ENCODE measurements at places on chromosomes 1 and 21. TPM values are rescaled to one million over a fixed set of nuclear protein-coding genes. Genes with fewer than 3 reads are reported as not detected.

- DNase-seq, result no peak
Measured at GRCh38 chr1:39158327-39159086, 46.0 kb upstream of the MACF1 start.

LENEP gene
- not detected for total RNA-seq

GRCh38 chr1:213256438-213257087 is 205.5 kb downstream of the RPS6KC1 start:
- no peak for DNase-seq

DIP2A gene
- 55.5 TPM for total RNA-seq

SEMA4A gene
- 4.6 TPM for total RNA-seq

- DNase-seq, result no peak
Measured at GRCh38 chr1:194104247-194104844, 917.9 kb upstream of the B3GALT2 start.

FBXO2 gene
- total RNA-seq, result 7.5 TPM

DNA sequence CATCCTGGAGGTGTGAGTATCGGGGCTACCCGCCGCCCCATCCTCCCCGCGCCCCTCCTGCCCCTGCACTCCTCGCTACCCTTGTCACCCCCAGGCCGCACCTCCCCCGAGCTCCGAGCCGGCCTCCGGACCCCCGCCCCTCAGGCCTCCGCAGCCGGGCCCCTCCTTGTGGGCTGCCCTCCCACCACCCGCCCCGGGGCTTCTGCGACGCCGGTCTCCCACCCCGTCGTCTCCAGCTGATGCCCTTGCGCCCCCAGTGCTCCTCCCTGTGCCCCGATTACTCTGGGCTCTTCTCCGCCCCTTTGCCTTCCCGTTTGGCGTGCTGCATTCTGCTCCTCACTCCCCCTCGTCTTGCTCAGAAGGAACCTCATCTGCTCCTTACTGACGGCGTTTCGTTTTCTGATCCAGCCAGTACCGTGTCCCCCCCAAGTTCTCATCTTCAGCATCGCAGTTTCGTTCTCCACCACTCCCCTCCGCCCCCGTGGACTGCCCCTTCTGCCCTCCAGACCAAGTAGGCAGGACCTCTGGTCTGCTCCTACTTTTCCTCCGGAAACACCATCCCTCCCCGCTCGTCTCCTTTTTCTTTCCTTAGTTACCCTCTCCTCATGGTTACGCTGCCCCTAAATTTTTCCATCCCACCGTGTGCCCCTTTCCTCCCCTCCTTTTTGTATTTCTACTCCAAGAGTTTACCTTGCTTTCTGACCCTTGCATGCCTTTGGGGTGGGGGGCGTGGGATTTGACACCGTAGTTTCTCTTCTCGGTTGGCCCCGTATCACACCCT is 841 bp downstream of the SNX27 start:
- DNase-seq, result no peak

- no peak for DNase-seq
Measured at GRCh38 chr1:231049121-231049979, 9.3 kb upstream of the FAM89A start.

DNA sequence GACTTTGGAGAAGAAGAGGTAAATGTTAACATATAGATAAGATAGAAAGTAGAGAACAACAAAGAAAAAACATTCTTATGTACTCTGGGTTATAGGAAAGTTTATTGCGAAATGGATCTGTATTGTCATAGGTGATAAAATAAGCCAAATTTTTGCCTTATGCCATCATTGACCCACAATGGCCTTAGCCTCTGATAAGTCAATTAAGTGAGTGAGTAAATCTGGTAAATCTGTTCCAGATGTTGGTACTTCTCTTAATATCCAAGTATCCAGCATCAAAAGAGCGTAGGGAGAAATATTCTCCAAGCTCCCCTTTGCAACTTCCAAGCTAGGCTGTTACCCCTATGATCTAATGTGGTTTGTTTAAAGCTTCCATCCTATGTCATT is 38.3 kb upstream of the CLCA4 start:
- no peak for DNase-seq

- no peak for DNase-seq
Measured at GRCh38 chr1:58440696-58441095, 105.8 kb downstream of the OMA1 start.

DNA sequence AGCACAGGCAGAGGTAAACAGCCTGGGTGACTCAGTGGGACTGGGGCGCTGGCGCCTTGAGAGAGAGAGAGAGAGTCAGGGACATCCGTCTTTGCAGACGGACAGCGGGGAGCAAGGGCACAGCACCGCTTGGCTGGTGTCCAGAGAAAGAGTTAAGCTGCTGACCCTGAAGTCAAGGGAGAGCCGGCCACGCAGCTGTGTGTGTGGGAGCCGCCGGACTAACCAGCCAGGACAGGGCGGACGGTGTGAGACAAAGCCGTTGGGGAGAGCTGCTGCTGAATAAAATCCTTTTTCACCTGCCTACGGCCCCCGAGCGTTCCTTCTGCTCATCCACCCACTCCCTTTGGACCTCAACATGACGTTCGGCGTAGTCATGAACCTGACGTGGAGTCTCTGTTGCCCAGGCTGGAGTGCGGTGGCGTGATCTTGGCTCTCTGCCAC is 14.5 kb downstream of the CFAP74 start:
- DNase-seq, result no peak

DNA sequence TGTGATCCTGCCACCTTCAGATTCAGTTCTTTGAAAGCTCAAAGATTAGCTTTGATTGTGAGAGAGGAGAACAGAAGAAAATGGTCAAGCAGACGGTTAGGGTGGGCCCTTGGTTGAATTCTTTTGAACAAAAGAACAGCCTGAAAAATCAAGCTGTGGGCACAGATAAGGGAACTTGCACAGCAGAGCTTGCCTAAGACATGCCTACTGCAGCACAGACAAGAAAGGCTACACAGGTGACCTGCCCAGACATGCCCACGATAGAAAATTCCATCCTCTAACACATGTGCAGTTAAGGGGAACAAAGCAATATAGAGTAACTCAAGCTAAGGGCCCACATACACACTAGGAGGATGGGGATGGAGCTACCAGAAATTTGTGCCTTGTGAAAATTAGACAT is 512.5 kb upstream of the LRRC7 start:
- DNase-seq, result no peak

PRAMEF18 gene
- total RNA-seq, result not detected

DNA sequence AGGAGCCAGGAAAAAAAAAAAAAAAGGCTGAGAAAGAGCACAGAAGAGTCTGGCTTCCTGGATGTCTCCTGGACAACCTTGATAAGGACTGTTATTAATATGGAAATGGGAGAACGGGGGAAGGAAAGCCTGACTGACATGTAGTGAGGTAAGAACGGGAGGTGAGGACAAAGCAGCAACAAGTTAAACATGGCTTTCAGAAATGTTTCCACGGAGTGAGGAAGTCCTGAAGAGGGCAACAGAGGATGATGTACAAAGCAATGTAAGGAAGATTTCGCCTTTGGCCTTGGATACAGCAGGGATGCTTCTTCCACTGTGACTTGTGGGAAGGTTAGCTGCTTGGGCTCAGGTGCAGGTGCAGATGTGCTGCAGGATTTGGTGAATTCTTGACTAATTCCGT is 11.9 kb upstream of the NIBAN1 start:
- no peak for DNase-seq

CLCA4 gene
- not detected for total RNA-seq

GRCh38 chr1:25626018-25626417 is 9.4 kb downstream of the MAN1C1 start:
- no peak for DNase-seq

- no peak for DNase-seq
Measured at GRCh38 chr1:169731446-169731845, 2.4 kb downstream of the SELE start.

CFAP107 gene
- not detected for total RNA-seq

DNA sequence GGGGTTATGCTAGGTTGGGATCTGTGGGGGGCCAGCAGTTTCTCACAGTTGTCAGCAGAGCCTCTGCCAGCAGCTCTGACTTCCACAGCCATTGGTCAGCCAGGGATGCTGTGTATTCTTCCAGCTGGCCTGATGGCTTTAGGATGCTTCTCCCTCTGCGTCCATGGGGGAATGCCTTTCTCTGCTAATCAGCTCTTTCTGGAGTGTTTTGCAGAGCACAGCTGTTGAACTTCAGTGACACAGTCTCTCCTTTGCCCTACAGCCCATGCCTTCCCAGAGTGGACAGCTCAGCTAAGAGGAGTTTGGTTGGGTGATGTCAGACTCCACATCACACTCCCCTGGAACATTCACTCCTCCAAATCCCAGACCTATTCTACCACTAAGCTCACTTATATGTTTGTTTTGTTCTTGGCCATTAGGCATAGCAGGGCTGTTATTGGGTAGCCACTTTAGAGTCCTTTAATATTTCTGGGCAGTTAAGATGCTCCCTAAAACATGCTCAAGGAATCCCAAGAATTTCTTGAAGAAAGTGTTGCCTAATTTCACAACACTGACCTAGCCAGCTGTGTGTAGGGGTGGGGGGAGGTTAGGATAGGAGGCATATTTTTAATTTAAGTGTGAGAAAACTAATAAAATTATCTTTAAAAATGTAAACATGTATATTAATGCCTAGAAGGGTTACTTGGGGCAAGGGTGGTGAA is 75.3 kb upstream of the KIAA0040 start:
- DNase-seq, result peak; percentile 65

ENAH gene
- total RNA-seq, result 31.4 TPM

C4BPB gene
- total RNA-seq, result not detected

GRCh38 chr21:42562816-42563215 is 49.2 kb downstream of the SLC37A1 start:
- DNase-seq, result no peak

UBXN10 gene
- under 0.01 TPM for total RNA-seq

DNA sequence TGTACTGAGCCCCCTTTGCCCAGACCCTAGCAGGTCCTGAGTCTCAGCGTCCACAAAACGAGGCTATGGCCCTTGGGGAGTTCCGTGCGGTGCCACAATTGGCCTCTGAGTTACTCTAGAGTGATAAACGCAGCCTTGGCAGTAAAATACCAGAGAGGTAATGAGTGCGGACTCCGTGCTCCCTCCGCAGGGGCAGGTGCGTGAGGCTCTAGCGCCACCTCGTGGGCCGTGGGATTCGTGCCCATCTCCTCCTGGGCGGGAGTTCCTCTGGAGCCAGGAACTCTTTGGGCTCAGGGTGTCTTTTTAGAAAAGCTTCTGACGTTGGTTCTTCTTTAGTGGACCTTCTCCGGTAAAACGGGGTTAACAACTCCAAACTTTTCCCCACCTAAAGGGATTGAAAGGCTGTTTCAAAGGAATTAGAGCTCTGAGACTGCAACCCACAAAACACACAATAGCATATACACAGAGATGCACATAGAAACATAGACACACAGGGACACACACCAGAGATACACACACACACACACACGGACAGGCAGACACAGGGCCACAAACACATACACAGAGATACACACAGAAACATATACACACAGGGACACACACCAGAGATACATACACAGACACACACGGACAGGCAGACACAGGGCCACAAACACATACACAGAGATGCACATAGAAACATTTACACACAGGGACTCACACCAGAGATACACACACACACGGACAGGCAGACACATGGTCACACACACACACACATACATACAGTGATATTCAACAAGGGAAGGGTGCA is 99.4 kb downstream of the KCNJ15 start:
- peak; percentile 72 for DNase-seq

- DNase-seq, result no peak
Measured at GRCh38 chr1:63794354-63794753, 20.5 kb downstream of the ROR1 start.

ZYG11A gene
- total RNA-seq, result not detected

DNA sequence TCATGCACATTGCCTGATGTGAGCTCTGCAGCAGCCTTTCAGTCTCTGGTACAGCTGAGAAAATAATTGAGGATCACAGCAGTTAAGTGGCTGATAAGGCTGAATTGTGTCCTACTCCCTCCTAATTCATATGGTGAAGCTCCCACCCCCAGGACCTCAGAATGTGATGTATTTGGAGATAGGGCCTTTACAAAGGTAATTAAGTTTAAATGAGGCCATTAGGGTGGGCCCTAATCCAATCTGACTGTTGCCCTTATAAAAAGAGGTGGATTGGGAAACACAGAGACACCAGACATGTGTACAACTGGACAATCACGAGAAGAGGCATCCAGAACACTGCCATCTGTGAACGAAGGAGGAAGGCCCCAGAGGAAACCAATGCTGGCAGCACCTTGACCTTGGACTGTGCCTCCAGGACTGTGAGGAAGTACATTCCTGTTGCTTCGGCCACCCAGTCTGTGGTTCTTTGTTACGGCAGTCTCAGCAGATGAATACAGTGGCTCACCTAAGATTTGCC is 148.1 kb downstream of the TRABD2B start:
- no peak for DNase-seq

C1QB gene
- 252 TPM for total RNA-seq

TMEM51 gene
- total RNA-seq, result 9.3 TPM
